NCI-H146 (cell line): ENCODE measurements at places on chromosomes 2 and 18.

GRCh38 chr2:5227062-5227699 is 465.0 kb upstream of the SOX11 start:
- no peak for DNase-seq

- no peak for DNase-seq
These were observed 72.2 kb upstream of the MEIS1 start for GRCh38 chr2:66362701-66363100.

DNA sequence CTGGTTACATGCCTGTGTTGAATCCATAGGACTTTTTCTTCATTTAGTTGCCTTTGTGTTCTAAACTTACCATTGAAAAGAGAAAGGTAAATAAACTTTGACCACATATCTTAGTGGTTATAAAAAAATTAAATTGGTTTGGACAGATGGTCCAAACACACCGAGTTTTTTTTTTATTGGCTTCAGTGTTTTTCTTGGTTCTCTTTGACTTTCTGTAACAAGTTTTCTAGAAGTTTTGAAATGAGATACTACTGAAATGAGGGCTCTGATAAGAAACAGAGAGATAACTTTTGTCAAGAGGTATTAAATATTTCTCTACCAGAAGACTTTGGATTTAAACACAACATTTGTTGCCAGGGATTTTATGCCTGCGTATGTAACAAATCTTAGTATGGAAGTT is 20.7 kb downstream of the SPTBN1 start:
- no peak for DNase-seq

GRCh38 chr2:99957332-99958133 is 184.9 kb downstream of the AFF3 start:
- no peak for DNase-seq

DNA sequence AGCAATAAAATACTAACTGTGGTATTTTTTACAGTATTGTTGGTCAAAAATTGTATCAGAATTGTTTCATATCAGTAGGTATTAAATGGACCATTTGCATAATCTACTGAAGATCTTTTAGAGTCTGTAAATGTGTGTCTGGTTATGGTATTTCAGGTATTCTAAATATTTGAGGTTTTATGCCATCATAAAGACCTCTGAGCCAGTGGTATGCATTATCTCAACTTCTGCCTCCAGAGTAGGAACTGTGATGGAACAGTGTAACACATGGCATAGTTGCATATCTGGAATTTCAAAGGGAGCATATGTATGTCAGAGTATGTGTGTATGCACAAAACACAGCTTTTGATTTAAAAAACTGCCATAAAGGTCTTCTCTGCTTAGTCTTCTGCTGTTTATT is 15.4 kb downstream of the GREB1L start:
- no peak for DNase-seq

GRCh38 chr2:24385366-24385765 is 25.0 kb upstream of the ITSN2 start:
- no peak for DNase-seq

- no peak for DNase-seq
These were observed 836.7 kb downstream of the SOCS6 start for GRCh38 chr18:71125581-71125980.

GRCh38 chr2:11388262-11389051 is 44.0 kb upstream of the ROCK2 start:
- peak; percentile 66 for DNase-seq

- DNase-seq = no peak
These were observed 3.8 kb upstream of the WDR35 start for GRCh38 chr2:19993731-19994130.

DNA sequence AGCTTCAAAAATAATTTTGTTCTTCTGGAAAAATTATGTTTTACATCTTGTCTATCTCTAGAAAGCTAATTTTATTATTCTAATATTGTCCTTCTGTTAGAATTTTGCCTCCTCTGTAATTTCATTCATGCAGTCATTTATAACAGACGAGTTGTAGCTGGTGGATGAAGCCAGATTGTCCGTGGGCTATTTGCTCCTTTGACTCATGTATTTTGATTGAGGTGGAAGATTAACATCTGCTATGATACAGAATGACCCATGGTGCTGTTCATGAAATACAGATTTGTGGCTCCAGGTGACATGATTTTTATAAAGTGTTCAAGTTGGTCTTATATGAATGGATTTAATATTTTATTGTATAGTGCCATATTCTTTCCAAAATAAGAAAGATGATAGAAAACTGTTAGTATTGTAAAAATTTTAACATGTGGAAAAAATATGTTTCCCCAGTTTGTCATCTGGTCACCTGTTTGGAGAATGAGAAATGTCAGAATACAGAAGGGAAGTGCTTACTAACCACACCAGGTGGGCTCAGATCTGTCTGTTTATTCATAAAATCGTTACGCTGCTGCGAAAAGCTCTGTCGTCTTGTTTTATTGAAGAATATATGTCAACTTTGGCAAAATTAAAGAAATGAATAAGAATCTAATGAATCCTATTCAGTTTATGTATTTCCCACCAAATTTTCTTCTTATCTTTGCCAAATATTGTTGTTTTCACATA is 20.4 kb upstream of the L3MBTL4 start:
- DNase-seq = no peak

DNA sequence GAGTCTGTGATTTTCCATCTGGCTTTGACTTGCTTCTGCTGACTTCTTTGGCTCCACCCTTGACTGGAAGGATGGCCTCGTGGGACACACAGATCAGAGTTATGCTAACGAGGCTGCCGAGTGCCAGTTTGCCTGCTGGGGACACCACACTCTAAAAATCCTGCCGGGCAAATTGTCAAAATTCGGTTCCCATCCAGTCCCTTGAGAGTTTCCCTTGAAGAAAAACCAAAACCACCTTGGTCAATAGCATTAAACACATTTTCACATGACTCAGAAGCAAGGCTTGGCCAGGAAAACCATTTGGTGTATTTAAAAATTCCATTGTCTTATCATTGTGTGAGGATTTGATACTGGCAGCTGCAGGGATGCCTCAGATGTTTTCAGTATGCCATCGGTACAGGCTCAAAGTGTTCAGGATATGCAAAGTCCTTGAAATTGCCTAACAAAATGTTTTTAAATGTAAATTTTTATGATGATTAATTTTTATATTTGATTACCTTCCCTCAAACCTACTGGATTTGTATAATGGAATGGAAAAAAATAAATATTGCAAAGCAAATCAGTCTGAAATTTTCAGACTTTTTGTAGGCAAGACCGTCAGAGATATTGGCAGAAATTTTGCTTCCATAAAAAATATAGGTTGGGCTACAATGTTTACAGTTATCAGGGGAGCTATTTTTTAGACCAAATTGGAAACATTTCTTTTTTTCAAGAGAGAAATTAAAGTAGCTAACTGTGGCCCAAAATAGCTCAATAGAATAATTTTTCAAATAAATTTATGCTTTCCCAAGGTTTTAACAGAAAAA is 41.6 kb downstream of the KCNE4 start:
- DNase-seq = no peak

GRCh38 chr18:8938817-8939216 is 163.7 kb upstream of the NDUFV2 start:
- no peak for DNase-seq

- DNase-seq = no peak
These were observed 282.7 kb downstream of the DCDC2C start for GRCh38 chr2:3986063-3986462.

GRCh38 chr2:196113061-196113974 is 44.7 kb upstream of the DNAH7 start:
- no peak for DNase-seq

GRCh38 chr18:35167857-35168256 is 73.0 kb upstream of the ZNF397 start:
- no peak for DNase-seq

DNA sequence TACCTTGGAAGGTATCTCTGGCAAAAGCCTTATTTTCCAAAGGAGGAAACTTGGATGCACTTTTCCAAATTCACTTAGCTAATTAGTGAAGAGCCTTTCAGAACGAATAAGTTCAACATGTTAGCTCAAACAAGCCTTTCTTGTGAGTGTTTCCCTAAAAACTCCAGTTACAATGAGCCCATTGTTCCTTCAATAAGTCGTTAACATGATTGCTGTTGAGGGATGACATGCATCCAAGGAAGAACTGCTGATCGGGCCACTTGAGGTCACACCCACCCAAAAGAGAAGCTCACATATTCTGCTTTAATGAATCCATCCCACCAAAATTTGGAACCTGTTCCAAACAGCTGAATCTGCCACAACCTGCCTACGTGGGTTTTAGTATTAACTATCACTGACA is 48.1 kb upstream of the SLC35G4 start:
- no peak for DNase-seq

GRCh38 chr2:241947876-241948275 is 78.3 kb downstream of the RTP5 start:
- DNase-seq = no peak

- peak; percentile 38 for DNase-seq
These were observed 28.1 kb upstream of the SATB2 start for GRCh38 chr2:199485732-199486335.

DNA sequence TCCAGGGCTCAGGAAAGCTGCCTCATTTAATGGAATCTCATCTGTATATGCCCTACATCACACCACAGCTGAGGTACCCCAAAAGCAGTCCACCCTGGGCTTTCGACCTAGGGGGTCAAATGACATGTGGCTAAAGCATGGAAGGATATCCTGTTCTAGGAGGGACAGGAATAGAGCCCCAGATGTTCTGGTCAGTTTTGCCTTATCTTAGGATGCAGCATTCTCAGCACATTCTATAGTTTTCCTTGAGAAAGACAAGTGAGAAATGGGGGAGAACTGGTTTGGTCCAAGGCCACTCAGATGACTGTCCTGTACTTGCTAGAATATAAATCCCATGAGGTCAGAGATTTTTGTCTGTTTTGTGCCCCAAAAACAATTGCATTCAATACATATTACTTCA is 688.0 kb upstream of the ZEB2 start:
- no peak for DNase-seq

DNA sequence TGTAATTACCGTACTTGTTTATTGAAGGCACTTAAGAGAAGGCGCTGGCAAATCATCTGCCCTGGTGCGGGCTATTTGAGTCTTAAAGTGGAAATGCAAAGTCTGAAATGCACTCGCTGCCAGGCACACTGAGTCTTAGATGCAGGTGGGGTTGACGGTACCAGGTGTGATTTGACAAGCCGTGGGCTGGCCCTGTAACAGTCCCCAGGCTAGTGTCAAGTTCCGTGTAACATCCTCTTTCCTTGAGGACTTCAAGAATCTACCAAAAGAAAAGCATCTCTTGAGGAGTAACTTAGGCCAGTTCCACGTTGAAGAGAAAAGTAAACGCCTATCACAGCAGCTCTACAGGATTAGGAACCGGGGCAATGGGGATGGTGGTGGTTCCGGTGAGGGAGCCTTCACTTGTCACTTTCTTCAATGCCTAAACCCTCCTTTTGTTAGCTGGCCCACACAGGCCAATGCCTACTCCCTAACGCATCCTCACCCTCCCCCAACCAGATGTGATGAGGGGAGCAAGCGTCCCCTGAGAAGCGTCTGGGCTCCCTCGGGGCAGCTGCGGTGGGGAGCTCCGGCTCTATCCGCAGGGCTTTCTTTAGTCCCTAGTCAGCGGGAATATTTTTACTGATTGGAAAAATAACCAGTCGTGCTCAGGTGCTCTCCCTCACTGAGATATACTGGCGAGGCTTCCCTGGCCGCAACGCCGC is 1.5 kb upstream of the UGP2 start:
- peak; percentile 63 for DNase-seq

DNA sequence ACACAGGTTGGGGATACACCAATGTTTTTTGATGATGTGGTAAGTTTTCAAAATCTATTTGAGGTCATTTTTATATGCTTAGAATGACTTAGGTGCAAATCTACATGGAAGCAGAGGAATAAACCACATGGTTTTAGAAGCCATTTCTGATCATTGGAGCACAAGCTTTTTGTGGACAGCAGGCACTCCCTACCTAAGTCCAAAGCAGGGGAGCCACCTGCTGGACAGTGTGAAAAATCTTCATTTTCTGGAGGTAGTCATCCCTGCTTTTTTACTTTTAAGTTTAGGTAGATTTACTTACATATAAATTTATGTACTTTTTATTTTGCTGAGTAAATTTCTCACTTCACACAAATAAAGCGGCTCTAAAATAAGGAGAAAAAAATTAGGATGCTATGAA is 323.2 kb downstream of the PLCL1 start:
- DNase-seq = peak; percentile 32

- no peak for DNase-seq
These were observed 27.2 kb upstream of the GALR1 start for GRCh38 chr18:77222464-77222863.

DNA sequence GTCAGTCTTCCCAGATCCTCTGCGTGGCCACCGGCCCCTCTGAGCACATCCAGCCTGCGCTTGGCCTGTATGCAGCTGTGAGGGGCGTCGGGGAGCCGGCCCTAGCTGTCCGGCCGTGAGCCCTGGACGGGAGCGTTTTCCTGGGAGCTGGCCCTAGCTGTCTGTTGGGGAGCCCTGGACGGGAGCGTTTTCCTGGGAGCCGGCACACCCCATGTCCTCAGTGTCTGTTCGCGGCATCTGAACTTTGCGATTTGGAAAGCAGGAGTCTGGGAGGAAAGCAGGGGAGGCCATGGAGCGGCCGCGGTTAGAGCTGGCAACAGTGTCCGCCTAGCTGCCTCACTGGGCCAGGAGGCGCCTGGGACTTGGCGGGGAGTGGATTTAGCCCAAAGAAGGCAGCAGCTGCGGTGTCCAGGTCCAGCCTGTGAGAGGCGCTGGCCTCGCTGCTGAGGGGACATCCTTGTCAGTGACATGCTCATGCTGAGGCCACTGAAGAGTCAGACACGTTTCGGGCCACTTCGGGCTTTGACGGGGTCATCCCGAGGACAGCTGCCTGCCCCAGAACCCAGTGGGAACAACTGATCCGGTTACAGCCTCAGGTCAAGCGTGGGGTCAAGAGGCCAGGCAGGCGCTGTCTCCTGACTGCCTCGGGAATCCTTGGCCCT is 75.8 kb downstream of the KCNG2 start:
- no peak for DNase-seq

GRCh38 chr2:5749347-5749746 is 57.2 kb downstream of the SOX11 start:
- DNase-seq = no peak

DNA sequence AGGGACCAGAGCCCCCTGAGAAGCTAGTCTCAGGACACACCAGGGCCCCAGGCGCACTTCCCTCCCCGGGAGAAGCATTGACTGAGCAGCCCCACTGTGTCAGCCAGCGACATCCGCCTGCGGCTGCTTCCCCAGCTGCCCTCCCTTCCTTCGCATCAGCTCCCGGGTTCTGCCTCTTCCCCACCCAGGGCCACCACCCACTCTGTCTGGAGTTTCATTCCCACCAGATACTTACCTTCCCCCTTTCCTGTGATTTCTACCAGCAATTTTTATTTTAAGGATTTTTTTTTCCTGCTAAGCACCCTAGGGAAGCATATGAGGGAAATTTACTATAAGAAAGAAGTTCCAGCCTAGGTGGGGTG is 99.2 kb downstream of the SMAD7 start:
- no peak for DNase-seq

DNA sequence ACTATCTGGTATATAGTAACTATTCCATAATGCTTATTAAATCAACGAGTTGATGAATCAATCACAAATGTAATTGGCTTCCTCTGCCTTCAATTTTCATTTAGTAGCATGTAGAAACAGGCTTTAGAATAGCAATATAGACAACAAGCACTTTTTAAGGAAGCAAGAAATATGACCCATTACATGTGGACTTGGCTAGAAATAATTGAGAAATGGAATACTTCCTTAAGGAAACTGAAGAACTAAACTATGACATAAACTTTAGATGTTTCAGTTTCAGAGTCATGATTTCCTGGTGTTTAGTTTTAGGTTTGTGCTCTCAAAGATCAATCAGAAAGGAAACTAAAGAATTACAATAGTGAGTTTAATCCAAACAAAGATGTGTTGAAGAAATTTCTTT is 443.8 kb downstream of the MBD2 start:
- no peak for DNase-seq

GRCh38 chr18:12766986-12767433 is 64.2 kb downstream of the PSMG2 start:
- DNase-seq = no peak
